Activated naive CD4-positive, alpha-beta T cell treated with anti-CD3 and anti-CD28 coated beads, Interleukin-2, amount 50 U/mL, for 72 hours (primary cell): ENCODE measurements at places on chromosomes 11 and 22.

DNA sequence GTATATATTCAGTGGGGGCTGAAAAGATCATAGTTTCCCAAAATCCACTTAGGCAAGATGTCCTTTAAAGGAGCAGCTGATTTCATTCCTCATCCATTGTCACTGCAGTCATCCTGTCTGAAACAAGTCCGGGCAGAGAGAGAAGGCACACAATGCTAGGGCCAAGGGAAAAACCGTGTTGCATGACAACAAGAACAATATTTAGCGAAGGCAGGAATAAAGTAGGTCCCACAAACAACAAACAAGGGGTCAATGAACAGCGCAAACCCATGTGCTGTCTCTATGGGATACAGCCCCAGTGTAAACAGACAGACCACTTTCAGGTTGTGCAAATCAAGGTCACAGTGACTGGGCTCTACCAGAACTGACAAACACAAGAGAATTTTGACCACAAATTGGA is 9.0 kb downstream of the PAMR1 start:
- DNase-seq = no peak

DNA sequence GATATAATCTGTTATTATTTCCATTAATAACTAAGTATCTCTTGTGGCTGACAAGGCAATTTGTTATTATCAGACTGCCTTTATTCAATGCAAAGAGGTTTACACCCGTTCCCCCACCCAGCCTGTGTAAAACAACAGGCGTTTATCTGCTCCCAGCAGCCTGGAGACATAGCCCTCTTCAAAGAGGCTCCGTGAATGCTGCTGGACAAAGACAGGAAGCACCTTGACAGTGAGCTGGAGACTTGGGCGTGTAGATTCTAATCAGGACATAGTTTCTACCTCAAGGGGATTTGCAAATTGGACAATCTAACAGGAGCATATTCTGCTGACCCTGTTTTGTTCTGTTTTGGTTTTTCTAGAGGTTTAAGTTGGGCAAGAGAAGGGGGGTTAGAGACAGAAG is 733.0 kb upstream of the KIRREL3 start:
- DNase-seq = no peak

- DNase-seq = no peak
These were observed 1.2 kb downstream of the ATXN10 start for GRCh38 chr22:45672564-45673481.

DNA sequence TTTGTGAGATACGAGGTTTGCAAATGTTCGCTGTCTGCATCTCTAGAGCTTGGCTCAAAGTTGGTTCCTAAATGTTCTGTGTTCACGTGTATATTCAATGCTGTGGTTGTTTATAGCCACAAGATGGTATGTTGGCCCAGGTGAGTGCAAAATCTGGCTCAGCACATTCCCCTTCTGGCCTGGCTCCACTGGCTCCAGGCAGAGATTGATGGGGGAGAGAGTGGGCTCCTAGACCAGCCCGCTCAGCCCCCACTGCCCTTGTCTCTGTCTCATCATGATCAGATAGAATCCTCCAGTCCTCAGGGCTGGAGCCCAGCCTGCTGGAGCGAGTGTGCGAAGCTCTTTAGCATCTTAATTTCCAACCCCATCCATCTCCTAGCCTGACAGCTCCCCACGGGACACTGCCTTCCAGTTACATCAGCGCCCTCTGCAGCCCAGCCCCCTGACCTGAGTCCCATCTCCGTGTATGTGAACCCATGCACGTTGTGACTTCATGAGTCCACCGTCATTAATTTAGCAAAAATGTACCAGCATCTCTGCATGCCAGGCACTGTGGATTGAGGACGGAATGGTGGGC is 2.0 kb downstream of the P2RX3 start:
- no peak for DNase-seq

DNA sequence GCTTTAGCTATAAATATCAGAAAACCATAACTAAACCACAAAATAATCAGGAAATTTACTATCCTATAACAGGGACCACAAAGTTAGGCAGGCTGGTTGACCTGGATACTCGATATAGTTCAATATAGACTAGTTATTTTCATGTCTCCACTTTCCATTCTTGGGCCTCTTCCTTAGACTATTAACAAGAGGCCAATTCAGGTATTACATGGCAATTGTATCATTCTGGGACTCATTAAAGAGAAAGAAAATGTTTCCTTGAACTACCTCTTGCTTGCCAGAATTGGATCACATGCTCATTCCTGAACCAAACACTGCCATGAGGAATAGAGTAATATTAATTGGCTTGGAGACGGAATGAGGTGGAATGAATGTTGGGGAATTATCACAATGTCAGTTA is 76.0 kb downstream of the EIF3M start:
- DNase-seq = no peak

DNA sequence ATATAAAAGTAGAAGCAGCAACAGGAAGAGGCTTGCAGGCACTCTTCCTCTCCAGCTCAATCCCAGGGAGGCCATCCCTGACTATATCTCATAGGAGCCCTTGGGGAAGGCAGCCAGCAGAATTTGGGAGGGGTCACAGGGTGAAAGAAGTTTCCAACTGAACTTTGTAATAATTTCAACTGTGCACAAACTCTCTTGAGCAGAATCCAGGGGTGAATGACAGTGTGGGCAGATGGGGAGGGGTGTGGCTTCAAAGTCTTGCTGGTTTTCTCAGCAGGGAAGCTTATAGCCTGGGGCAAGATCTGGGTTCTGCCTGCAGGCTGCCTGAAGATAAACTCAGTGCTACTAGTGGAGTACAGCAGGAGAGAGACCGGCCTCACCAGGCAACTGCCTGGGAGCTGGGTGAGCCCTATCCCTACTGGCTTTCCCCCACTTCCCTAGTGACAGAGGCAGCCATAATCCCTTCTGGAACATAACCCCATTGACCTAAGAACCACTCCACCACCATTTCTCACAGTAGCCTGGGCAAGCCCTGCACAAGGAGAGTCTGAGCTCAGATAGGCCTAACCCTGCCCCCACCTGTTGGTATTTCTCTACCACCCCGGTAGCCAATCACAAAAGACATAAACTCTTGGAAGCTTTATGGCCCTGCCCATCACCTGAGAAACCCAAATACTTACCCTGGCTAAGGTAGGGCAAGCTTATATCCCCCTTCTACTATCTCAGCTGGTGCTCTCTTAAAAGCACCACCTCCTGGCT is 17.8 kb upstream of the TTC12 start:
- no peak for DNase-seq

DNA sequence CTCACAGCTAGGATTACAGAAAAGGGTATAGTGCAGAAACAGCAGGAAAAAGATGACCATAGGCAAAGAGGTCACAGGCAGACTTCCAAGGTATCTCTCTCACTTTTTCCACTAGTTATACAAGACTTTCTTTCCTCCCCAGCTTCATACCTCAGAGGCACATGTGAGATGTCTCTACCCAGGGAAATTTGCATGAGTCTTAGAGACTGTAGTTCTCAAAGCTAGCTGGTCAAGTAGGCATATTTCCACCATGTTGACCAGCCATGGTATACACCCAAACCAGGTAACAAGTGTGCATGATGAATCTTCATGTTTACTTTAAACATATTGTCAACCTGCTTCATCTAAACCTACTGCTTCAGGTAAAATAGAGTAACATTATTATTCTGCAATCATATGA is 27.9 kb downstream of the PRMT3 start:
- no peak for DNase-seq

- DNase-seq = peak; percentile 45
These were observed 95.4 kb downstream of the MORC2 start for GRCh38 chr22:30873086-30873650.

- no peak for DNase-seq
These were observed 390.6 kb downstream of the AASDHPPT start for GRCh38 chr11:106468086-106468485.

GRCh38 chr22:29821291-29822016 is 16.6 kb downstream of the ASCC2 start:
- DNase-seq = peak; percentile 36

DNA sequence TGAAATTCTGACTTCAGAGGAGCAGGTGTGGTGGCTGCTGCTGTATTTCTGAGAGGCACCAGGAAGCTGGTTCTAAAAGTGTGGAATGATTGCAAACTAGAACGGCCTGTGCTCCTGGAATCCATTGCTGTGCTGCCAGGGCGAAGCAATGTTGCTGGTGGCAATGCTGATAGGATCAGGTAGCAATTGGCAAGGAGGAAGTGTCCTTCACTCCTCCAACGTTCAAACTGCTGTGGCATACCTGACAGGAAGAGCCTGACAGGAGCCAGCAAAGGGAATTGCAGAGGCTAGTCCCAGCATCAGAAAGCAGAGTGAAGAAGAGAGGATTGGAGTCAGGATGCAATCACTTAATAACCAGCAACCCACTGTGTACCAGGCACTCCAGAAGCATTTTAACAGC is 118.2 kb downstream of the FAR1 start:
- DNase-seq = no peak

GRCh38 chr11:29481738-29482137 is 535.1 kb downstream of the KCNA4 start:
- DNase-seq = no peak

GRCh38 chr11:69499186-69499917 is 17.9 kb downstream of the LINC01488 start:
- DNase-seq = no peak

GRCh38 chr22:49215840-49216239 is 611.8 kb downstream of the BRD1 start:
- DNase-seq = no peak

DNA sequence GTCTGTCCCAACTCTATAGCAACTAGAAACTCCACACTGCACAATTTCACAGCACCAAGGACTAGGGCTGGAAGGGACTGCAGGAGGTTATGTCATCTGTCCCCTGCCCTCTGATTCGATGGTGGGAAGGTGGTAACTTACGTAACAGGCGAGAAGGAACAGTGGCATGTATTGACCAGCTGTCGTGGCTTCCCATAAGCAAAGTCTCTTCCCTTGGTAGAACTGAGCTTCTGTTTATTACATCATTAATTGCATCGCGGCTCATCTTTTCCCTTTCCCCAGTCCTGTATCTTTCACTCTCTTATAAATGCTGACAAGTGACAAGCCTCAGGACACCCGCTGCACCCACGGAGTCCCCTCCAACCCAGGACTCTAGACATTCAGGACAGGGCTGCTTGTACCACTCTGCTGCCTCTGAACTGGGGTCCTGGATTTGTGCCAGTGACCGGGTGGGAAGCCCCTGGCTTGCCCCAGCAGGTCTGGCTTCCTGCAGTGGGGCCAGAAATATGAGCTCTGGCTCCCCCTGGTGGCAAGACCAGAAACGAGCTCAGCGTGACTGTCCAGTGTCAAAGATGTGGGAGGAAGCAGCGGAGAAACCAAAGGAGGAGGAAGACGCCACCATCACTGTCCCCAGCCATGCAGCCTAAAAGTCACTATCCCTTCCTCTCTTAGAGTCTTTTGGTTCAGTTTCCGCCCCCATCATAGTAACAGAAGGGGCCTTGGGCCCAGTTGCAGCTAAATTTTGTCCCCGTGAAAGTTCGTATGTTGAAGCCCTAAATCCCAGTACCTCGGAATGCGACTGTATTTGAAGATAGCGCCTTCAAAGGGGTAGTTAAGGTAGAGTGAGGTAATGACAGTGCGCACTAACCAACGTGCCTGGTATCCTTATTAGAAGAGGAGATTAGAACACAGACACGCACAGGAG is 84.5 kb downstream of the ISX start:
- peak; percentile 78 for DNase-seq

GRCh38 chr11:198236-198806 is 5.4 kb downstream of the SCGB1C1 start:
- DNase-seq = peak; percentile 1

GRCh38 chr11:108405706-108406105 is 61.6 kb downstream of the C11orf65 start:
- DNase-seq = no peak

- DNase-seq = no peak
These were observed 2.2 kb downstream of the YIF1A start for GRCh38 chr11:66286699-66287098.

GRCh38 chr11:96464700-96465307 is 75.0 kb downstream of the JRKL start:
- no peak for DNase-seq

- no peak for DNase-seq
These were observed 195.2 kb downstream of the TRIM29 start for GRCh38 chr11:119942583-119943297.

DNA sequence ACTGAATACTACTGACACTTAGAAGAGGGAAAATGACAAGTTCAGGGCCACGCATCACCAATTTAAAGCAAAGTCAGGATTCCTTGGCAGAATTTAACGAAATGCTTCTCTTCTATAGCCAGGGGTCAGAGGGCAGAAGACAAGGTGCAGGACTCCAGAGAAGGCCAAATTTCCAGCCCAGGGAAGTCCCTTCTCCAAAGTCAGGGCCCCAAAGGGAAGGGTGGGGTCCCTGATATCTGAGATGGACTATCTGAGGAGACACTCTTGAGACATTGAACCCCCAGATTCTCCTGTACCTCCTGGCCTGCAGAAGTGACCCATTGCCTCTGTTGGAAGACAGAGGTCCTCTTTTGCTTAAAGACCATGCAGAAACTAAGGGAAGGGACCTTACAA is 91.2 kb downstream of the RPS6KA4 start:
- no peak for DNase-seq

DNA sequence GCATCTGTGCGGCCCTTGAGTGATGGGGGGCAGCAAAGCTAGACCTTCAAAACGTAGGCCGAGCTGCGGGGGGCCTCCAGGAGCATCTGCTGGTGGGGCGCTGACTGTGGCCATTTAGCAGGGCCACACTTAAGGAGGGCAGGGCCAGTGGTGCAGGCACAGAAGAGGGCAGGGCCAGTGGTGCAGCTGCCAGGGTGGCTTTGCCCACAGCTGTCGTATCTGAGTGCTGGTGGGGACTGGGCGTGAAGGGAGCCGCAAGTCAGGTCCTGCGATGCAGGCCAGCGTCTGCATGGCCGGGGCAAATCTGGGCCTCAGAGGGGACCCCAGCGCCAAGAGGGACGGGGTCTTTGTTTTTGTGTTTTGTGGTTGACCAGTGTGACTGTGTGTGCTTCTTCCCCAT is 27.7 kb downstream of the RNH1 start:
- no peak for DNase-seq

GRCh38 chr11:118438314-118438931 is 2.1 kb downstream of the KMT2A start:
- DNase-seq = peak; percentile 56

GRCh38 chr11:64538501-64538951 is 52.5 kb upstream of the SLC22A12 start:
- no peak for DNase-seq

GRCh38 chr11:133176748-133177147 is 355.6 kb downstream of the OPCML start:
- DNase-seq = no peak

DNA sequence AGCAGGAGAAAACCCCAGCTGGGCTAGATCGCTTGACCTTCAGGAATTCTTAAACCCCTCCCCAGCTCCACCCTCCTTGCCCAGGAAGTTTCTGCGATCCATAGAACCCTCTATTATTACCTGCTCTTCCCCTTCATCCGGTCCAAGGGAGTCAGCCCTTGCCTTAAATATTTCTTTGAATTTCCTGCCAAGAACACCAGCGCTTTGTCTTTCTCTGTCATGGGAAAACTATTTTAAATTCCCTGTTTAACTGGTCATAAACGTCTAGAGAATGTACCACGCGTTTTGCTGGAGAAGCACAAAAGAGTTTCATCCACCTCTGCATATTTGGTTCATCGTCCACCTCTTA is 496 bp upstream of the TRAF6 start:
- no peak for DNase-seq

GRCh38 chr11:95045812-95046211 is 3.4 kb upstream of the KDM4F start:
- no peak for DNase-seq

GRCh38 chr11:87223816-87224215 is 186.1 kb downstream of the TMEM135 start:
- DNase-seq = no peak

- DNase-seq = no peak
These were observed 122.6 kb downstream of the IGLL1 start for GRCh38 chr22:23457380-23457985.
